ENCODE measurements at places on chromosomes 2 and 18.

- peak; percentile 0 for DNase-seq
Observed at GRCh38 chr2:63692002-63692606, 103.3 kb downstream of the MDH1 start.

DNA sequence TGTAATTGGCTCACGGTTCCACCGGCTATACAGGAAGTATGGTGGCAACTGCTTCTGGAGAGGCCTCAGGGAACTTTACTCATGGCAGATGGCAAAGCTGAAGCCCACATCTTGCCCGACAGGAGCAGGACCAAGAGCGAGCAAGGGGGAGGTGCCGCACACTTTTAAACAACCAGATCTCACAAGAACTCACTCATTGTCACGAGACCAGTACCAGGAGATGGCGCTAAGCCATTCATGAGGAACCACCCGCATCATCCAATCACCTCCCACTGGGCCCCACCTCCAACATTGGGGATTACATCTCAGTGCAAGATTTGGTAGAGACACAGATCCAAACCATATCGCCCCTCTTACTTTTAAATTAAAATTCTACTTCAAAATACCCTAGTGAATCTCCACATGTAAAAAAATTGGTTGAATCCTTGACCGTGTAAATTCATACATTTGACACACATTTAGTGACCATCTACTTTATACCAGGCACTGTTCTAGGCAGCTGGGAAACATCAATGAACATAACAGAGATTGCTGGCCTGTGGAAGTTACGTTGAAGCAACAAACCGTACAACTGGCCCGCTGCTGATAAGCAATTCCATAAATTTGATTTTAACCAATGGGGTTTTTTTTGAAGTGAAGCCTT lies 87.6 kb downstream of the ALPK2 start:
- no peak for DNase-seq

GRCh38 chr2:157789933-157790511 lies 86.1 kb downstream of the ACVR1 start:
- peak; percentile 56 for DNase-seq

DNA sequence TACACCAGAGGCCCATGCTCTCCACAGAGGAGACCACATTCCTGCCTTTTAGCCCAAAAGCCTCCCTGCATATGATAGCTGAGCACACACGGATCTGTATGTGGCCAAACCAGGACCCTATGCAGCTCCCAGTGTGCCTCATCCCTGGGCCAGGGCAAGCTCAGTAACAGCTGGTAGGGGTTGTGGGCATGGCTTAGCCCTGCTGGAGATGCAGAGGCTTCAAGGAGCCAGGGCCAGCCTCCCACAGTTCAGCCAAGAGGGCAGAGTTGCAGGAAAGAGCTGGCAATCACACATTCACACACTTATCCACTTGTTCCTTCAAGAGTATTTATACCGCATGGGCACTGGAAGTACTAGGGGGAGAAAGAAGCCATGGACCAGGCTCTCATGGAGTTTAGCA lies 1.6 kb upstream of the LIMS2 start:
- no peak for DNase-seq

DNA sequence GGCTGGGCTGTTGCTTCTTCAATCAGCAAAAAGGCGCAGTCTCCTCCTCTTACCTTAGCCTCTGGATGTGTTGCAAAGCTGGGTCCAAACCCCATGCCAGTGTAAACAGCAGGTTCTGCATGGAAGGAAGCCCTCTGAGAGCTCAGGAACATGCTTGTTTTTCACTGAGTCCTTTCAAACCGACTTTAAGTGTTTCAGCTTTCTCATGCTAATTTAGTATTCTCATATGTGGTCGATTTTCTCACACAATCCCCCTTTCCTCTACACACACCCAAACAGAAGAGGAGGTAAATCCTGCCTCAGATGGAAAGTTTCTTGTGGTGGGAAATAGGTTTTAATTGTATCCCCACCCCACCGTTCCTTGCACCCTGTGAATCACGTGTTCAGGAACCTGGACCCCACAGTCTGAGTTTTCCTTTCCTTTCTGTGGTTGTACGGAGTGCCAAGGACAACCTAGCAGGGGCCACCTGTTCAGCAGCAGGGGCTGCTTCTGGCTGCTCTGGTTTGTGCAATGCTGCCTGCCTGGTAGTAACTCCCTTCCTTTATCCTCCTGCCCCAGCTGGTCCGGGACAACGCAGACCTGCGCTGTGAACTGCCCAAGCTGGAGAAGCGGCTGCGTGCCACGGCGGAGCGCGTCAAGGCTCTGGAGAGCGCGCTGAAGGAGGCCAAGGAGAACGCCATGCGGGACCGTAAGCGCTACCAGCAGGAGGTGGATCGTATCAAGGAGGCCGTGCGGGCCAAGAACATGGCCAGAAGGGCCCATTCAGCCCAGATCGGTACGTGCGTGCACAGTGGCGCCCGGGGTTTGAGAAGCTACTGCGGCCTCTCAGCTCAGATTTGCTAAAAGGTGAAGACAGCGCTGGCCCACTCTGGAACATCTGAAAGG lies 28.7 kb upstream of the LYPD6B start:
- no peak for DNase-seq

All from NCI-H2029 (cell line).